ENCODE measurements at places on chromosomes 5 and 9.

GRCh38 chr9:133532937-133533668 is 1.4 kb upstream of the ADAMTSL2 start:
- DNase-seq: peak; percentile 24

GRCh38 chr5:181181650-181182565 is 23.1 kb downstream of the TRIM7 start:
- no peak for DNase-seq

- no peak for DNase-seq
These were observed 11.7 kb upstream of the TAS2R1 start for GRCh38 chr5:9641806-9642355.

DNA sequence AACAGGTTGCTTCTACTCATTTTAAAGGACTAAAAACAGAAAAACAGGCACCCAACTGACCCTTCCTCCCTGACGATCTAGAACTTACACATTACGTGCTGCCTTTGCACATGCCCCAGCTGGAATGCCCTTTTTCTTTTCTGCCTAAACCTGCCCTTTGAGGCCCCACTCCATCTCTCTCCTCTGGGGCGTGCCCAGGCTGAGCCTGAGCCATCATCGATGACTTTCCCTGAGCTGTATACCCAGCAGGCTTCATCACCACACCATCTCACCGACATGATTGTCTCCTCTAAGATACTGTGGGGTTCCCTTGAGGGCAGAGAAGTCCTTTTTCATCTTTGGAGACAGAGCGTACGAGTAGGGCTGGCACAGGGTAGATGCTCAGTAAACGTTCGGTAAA is 24.1 kb upstream of the GABBR2 start:
- no peak for DNase-seq

DNA sequence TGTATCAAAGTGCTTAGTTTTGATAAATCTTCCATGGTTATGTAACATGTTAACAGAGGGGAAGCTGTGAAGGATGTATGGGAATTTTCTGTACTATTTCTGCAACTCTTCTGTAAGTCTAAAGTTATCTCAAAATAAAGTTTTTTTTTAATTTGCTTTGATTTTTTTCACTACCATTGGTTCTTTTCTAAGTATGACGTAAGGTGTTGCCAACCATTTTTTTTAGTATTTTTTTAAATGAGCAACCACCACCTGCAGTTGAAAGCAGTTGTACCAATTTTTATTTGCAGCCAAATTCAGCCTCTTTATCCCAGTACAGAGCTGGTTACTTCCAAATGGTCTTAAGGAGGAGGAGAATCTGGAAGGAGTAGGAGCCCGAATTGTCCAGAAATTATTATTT is 192.2 kb downstream of the CHSY3 start:
- DNase-seq: no peak

GRCh38 chr5:90096415-90097081 is 313.0 kb downstream of the CETN3 start:
- DNase-seq: no peak

GRCh38 chr5:58786035-58786434 is 203.2 kb downstream of the RAB3C start:
- no peak for DNase-seq

DNA sequence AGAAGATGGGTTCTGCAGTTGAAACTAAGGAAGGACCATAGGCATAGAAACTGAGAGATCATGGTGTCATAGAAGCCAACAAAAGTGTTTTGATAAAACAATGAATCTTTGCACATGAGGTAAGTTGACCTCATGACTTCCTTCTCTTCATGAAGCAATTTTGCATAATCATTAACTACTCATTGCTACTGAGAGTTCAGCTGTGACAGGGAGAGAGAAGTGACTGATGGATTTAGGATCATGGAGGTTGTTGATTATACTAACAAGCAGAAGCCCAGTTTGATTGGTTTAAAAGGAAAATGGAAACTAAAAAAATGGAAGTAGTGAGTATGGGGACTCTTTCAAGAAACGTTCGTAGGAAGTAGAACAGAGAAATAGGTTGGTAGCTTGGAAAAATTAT is 51.2 kb downstream of the PARP8 start:
- DNase-seq: no peak

Measured in hypothalamus (tissue), 51 donors.